BE2C (cell line): ENCODE measurements at places on chromosomes 11 and 22.

- DNase-seq, result no peak
These were observed 162.6 kb upstream of the CCDC179 start for GRCh38 chr11:23022854-23023253.

GRCh38 chr11:43699870-43700269, 19.3 kb downstream of the HSD17B12 start:
- DNase-seq, result no peak

DNA sequence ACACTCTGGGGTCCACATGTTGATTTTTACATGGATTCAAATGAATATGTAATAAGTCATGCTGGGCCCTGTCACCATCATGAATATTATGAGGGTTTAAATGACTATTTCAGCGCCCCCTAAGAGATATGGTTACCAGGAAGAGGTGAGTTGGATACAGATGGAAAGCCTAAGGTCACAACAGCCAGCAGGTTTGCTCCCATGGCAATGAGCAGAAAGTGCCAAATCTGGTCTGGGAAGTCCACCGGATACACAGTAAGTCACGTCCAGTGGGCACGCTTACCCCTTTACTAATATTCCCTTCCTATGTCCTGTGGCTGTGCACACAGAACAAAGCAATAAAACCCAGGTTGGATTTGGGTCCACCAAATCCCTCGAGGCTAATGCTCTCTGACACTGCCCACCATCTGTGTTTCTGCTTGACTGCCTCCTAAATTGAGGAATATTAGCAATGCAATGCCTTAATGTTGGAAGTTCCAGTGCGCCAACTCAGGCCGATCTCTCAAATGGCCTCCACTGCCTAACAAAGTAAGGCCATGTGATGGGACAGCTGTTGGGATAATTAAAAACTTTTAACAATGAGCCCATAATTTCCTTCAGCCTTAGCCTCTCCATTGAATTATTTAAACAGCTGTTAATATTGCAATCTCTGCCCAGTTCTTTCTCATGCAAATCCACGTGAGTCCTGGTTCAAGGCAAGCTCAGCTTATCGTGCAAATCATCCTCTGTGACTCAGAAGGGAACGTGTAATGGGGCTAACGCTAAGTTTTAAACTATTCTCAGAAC, 97.6 kb downstream of the SLC1A2 start:
- peak; percentile 13 for DNase-seq

DNA sequence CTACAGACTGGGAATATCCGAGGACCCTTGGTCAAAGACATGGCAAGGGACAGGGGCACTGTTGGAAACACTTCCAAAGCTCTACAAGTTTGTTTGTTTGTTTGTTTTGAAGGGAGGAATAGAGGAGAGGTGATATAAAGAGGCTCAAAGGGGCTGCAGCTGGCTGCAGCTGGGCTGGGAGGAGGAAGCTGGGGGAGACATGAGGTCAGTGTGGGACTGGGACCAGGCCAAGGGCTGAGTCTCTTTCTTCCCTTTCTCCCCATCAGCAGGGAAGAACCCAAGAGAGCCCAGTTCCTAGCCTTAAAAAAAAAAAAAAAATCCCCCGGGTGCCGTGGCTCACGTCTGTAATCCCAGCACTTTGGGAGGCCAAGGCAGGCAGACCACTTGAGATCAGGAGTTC, 5.0 kb downstream of the RHOG start:
- no peak for DNase-seq

GRCh38 chr11:45170484-45170883, 24.0 kb downstream of the PRDM11 start:
- no peak for DNase-seq

- no peak for DNase-seq
These were observed 3.5 kb upstream of the ENDOD1 start for GRCh38 chr11:95086151-95086550.

DNA sequence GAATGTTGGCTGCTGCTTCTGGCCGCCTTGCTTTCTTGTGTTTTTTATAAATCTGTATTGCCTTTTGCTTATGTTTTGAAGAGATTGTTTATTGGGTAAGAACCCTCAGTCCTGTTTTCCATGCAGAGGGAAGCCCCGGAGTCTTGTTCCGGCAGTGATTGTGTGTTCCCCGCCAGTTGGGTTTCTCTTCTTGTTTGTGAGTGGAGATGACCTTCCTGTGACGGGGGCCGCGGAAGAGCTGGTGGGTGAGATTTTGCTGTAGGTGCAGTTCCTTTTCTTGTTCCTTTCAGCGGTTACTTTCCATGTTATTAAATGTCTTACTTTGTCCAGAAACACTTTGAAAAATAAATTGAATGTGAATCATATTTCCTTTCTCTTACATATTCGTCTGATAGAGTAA, 8.3 kb downstream of the TBC1D22A start:
- no peak for DNase-seq

- no peak for DNase-seq
These were observed 56.7 kb upstream of the CLPB start for GRCh38 chr11:72491001-72491400.

DNA sequence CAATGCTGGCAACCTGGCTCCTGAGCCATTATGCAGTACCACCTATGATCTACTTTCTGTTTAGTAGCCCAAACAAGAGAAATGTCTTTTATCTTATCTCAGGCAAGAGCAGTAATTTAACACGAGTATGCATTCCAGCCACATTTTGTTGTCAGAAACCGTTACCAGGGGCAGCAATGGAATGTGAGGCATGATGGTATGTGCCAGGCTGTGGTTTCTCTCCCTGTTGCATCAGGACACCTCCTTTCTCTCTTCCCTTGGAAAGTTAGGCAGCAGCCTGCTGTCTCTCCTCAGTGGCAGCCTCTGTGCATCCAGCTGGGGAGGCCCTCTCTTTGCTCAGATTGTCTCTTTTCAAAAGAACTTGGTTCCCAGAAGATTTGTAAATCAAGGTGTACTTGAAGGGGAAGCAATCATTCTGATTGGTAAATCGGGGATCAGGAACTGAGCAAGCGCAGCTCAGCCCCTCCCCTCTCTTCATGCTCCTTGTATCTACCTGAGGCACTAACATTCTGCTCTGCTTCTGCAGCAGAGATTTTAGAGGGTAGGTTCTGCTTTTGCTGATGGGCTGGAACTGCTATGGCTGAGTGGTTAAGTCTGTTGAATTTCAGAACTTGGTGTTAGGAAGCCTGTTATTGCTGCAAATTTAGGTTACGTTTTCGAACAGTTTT, 229.2 kb downstream of the ADAMTS15 start:
- no peak for DNase-seq

DNA sequence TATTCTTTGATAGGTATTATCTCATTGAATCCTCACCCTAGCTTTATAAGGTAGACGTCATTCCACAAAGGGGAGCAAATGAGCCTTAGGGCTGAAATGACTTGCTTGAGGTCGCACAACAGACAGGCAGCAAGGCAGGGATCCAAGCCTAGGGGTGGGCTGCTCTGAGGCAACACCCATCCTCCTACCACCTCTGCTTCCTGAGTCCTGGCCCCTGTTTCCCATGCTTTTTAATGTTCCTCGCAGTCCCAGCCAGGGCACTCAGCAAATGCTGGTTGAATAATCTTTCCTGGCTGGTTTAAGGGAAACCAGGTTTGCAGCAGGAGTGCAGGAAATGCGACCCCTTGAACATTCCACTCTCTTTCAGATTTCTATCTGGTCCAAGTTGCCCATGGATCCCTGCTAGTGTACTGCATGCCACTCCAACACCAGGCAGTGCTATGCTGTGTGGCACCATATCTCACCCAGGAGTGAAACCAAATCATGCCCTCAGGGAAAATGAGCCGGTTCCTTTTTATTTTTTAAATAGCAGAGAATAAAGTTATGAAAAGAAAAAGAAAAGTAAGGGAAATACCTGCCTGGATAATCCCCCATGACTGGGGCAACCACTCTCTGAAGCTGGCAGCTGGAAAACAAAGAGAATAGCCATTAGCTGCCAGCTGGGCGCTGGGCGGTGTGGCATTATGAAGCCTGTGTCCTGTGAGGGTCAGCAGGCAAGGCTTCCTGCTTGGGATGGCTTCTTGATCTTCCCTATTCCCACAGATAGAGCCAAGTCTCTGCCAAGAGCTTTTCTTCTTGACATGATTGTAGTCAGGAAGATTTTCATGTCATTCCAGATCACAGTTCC, 21.8 kb downstream of the MICAL2 start:
- no peak for DNase-seq

DNA sequence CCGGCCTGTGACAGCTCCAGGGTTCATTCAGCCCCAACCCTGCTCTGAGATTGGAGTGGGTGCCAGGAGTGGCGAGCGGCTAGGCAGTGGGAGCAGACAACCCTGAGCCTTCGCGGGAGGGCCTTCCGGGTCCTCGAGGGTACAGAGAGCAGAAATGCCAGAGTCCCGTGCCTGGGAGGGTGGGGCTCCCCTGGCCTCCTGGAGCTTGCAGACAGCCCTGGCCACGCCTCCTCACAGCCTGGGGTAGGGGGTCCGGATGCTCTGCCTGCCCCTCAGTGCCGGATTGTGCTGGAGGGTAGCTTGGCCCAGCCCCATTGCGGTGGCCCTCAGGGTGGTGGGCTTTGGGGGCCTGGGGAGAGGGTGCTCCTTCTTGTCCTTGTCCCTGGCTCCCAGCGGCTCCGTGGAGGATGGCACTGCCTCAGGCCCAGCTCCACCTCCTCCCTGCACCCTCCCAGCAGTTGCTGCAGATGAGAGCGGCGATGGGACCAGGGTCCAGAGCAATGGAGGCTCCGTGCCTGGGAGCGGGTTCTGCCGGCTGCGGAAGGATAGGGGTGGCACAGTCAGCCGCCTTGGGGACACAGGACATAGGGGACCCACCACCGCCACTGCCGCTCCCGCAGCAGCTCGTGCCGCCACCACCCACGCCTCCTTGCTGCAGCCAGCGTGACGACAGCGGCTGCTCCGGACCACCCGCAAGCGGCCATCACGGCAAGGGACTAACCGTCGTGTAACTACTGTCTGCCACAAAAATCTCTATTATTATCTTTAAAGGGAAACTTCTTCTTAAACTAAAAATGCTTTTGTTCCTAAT, 34.9 kb upstream of the OR10G7 start:
- peak; percentile 29 for DNase-seq

GRCh38 chr11:45517171-45517770, 148.2 kb downstream of the CHST1 start:
- no peak for DNase-seq

GRCh38 chr11:74043450-74043849, 34.6 kb upstream of the UCP3 start:
- no peak for DNase-seq

- DNase-seq, result peak; percentile 76
These were observed 14.6 kb downstream of the PHLDA2 start for GRCh38 chr11:2914455-2915195.

DNA sequence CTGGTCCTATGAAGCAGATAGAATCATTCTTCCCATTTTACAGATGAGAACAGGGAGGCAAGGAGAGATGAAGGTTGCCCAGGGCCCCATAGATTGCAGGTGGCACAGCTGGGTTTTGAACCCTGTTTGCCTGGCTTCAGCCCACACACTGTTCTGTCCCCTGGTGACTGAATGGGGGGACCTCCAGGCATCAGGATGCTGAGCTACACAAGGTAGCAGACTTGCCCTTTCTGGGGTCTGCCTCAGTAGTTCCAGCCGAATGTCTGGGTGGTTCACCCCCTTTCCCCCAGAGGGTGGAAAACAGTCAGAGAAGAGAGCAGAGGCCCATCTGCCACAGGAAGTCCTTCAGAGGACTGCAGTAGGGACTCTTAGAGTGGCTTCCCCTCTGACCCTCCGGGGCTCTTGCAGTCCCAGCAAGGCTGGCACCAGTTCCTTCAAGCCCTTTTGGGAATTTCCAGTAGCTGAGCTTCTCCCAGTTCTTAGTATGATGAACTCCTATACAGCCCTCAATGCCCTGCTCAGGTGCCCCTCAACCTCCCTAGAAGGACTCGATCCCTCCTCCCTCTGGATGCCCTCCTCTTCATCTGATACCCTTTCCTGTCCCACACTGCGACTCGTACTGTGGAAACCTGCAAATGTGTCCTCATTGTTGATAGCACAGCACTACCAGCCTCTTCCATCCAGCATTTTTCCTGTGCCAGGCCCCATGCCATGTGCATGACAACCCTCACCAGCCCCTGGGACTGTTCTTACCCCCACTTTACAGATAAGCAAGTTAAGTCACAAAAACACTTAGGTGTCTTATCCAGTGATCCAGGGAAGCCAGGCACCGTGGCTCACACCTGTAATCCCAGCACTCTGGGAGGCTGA, 82.8 kb downstream of the IGLL1 start:
- DNase-seq, result no peak

DNA sequence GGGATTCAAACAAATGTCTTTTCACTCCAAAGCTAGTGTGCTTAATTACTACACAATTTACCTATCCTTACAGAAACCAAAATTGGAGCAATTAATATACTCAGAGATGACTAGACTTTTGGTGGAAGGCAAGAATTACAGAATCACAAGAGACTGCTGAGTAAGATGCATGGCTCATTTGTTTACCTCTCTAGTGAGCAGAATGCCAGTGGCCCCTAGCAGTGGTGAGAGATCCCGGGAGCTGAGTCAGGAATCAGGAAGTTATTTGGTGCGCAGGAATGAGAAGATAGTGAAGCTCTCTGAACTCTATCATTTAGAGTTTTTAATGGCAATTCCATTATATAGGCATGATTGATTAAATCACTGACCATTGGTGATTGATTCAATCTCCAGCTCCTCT, 188.9 kb upstream of the SESN3 start:
- DNase-seq, result no peak

GRCh38 chr11:105609341-105609781, 512 bp upstream of the GRIA4 start:
- peak; percentile 62 for DNase-seq

GRCh38 chr11:27215471-27216269, 147.3 kb downstream of the CCDC34 start:
- no peak for DNase-seq

- DNase-seq, result no peak
These were observed 51.8 kb upstream of the SLC22A12 start for GRCh38 chr11:64539239-64539638.

DNA sequence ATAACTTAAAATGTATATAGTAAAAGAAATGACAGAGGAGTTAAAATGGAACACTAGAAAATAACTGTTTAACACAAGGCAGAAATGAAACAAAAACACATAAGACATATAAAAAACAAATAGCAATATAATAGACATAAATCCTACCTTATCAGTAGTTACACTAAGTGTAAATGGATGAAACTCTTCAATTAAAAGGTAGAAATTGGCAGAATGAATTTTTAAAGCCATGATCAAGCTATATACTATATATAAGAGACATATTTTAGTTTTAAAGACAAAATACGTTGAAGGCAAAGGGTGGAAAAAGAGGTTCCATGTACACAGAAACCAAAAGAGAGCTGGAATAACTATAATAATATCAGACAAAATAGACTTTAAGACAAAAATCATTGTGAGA, 4.9 kb upstream of the TMPRSS5 start:
- no peak for DNase-seq

DNA sequence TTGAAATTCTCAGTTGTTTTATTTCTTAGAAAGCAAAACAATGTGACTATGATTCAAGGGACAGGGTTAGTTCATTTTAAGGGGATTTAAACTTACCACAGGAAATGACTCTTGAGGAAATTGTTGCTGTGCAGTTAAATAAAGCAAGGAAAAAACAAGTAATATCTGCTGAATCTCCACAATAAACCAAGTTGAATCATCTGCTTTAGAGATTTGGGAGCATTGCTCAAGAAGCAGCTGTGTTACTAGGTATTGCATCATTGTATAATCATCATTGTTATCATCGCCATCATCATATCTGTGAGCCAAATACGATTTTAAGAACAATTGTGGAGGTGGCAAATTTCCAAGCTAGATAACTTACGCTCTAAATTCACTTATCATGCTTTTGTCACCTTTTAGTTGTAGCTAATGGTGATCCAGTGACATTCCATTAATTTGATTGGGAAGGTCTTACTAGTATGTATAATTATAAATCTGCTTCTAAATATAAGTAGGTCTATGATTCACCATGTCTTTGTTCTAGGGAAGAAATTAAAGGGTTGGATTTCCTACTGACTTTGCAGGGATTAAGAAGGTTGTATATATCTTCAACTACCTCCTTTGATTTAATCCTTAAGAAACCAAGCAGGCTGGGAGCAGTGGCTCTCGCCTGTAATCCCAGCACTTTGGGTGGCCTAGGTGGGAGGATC, 19.9 kb downstream of the MMP10 start:
- no peak for DNase-seq
